ENCODE measurements at places on chromosomes 16 and 17. TPM values are rescaled to one million over a fixed set of nuclear protein-coding genes. Genes with fewer than 3 reads are reported as not detected.
A peak's percentile ranks its signal among the peaks of the same experiment; 100 is the strongest.

GRCh38 chr17:6592173-6592572 lies 35.8 kb upstream of the PITPNM3 start:
- no peak overlapping the region for H3K27ac ChIP-seq
- H3K27me3 ChIP-seq, result no peaks in the 10 kb centered on the region
- no peak for DNase-seq
- H3K36me3 ChIP-seq, result peaks cover 99% of the 10 kb centered on the region
- H3K4me3 ChIP-seq, result no peak overlapping the region
- peaks cover 11% of the 10 kb centered on the region for H3K4me1 ChIP-seq

GRCh38 chr17:48228720-48229119 lies 121.2 kb downstream of the SNX11 start:
- H3K27me3 ChIP-seq, result no peaks in the 10 kb centered on the region
- no peaks in the 10 kb centered on the region for H3K36me3 ChIP-seq
- H3K4me3 ChIP-seq, result no peak overlapping the region
- DNase-seq, result no peak

DNA sequence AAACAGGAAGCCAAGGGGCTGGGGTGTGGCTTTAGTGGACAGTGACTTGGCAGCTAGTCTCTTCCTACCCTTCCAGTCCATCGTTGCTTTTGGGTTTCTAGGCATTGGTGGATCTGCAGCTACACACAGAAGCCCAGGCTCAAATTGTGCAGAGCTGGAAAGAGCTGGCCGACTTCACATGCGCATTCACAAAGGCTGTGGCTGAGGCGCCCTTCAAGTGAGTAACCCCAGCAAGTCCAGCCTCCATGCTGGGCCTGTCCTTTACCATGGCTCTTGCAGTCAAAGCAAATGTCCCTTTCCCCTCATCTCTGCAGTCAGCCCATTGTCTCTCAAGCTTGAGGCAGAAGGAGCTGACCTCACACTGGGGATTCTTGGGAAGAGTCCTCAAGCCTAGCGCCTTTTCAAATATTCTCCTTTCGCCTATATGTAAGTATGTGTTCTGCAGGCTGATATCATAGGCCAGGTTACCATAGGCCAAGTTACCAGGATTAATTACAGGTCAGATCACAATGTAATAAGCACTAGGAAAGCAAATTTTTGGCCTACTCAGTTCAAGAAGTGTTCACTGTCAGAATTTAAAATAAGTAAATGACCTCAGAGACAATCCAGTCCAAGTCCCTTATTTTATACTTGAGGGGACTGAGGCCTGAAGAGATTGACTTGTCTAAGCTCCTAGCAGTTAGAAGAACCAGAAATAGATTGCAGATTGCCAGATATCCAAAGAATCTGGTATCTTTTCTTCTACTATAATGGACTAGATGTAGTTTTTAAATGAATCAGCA lies 6.5 kb downstream of the EME1 start:
- DNase-seq, result peak; percentile 36
- H3K27ac ChIP-seq, result no peak overlapping the region
- no peaks in the 10 kb centered on the region for H3K27me3 ChIP-seq
- peaks cover 46% of the 10 kb centered on the region for H3K36me3 ChIP-seq

DNA sequence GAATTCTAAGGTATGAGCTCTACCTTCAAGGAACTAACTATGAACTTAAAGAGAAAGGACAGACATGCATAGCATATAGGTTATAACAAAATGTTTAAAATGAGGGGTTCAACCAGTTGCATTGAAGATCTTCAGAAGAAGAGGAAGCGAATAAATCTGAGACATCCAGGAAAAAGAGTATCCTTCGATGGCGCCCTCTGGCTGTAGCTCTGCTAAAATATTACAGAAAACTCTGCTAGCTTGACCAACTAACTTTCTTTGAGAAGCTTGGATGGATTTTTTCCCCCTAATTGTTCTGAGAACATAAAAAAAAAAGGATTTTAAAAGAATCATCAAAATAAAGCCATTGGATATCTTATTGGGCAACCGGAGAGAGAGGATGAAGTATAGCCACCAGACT lies 659.9 kb upstream of the SOX9 start:
- H3K27ac ChIP-seq, result no peak overlapping the region
- no peak for DNase-seq

DNA sequence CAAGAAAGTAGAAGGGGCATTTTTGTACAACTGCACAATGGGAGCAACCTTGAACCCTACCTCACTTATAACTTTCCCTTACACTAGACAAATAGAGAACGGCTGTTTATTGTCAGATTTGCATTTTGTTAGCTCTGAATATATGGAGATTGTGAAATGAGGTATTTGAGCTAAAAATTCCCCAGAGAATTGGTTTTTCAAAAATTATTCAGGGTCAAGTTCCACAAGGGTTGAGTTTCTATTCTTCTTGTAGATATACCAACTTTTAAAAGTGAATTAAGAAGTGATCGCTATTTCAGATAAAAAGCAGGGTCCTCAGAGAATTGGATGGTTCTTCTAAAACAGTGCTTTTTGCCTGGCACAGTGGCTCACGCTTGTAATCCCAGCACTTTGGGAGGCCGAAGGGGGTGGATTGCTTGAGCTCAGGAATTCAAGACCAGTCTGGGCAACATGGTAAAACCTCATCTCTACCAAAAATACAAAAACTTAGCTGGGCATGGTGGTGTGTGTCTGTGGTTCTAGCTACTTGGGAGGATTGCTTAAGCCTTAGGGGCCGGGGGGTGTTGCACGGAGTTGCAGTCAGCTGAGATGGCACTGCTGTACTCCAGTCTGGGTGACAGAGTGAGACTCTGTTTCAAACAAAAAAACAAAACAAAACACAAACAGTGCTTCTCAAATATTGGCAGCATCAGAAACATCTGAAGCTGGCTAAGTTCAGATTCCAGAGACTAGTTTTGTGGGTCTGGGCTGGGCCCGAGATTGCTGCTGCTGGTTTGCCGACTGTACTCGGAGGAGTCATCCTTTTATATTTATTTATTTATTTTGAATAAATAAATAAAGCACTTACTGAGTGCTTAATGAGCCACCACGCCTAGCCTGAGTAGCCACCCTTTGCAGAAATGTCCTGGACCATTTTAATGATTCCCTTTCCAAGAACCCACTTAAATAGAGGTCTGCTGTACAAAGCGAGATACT lies 50.9 kb downstream of the PECAM1 start:
- peaks cover 92% of the 10 kb centered on the region for H3K36me3 ChIP-seq
- DNase-seq, result no peak
- H3K27ac ChIP-seq, result no peak overlapping the region
- peaks cover 100% of the 10 kb centered on the region for H3K4me1 ChIP-seq

GRCh38 chr16:48317614-48318315 lies 67.4 kb downstream of the SIAH1 start:
- peaks cover 44% of the 10 kb centered on the region for H3K4me1 ChIP-seq
- H3K27me3 ChIP-seq, result no peaks in the 10 kb centered on the region
- DNase-seq, result no peak
- H3K27ac ChIP-seq, result no peak overlapping the region
- H3K4me3 ChIP-seq, result no peak overlapping the region
- peaks cover 9% of the 10 kb centered on the region for H3K36me3 ChIP-seq

DNA sequence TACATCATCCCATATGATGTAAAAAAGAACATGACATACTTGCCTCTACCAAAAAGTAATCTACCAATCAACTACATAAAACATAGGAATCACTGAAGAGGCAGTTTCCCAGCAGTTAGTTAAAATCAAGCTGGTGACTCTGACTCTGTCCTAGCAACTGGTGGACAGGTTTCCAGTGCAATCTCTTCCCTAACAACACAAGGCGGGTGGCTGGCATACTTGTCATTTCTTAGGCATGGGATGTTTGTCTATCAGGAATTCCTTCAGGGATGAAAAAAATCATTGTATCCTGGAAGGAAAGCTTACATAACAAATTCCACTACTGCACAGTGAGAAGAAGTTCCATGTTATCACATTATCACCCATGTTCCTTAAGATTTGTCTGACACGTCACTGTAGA lies 50.9 kb downstream of the HELZ start:
- no peak overlapping the region for H3K27ac ChIP-seq
- H3K4me1 ChIP-seq, result no peaks in the 10 kb centered on the region
- no peak overlapping the region for H3K4me3 ChIP-seq
- DNase-seq, result no peak

DNA sequence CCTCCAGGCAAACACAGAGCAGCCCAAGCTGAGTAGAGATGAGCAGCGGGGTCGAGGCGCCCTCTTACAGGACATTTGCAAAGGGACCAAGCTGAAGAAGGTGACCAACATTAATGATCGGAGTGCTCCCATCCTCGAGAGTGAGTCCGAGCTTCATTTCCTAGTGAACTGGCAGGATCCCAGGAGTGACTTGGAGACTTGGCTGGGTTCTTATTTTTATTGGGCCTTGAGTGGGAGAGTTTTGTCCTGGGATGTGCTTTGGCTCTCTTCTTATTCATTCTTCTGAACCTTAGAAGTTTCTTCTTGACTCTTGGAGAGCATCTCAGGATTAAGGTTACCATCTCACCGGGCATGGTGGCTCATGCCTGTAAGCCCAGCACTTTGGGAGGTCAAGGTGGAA lies 27.2 kb upstream of the CDC6 start:
- no peaks in the 10 kb centered on the region for H3K27me3 ChIP-seq
- H3K27ac ChIP-seq, result no peak overlapping the region
- H3K4me1 ChIP-seq, result no peaks in the 10 kb centered on the region
- DNase-seq, result no peak

DNA sequence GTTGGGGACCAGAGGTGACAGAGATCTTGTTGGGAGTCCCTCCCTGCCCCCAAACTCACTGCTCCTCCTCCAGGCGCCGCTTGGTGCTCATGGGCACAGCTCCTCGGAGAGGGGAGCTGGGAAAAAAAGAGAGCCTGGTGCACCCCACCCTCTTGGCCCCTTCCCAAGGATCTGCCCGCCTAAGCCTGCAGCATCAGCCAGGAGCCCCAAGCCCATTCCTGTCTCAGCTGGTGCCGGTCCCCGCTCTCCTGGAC lies 400 bp downstream of the HCFC1R1 start:
- H3K27me3 ChIP-seq, result no peaks in the 10 kb centered on the region
- peak overlapping the region; percentile 97 for H3K27ac ChIP-seq
- peaks cover 27% of the 10 kb centered on the region for H3K36me3 ChIP-seq
- peaks cover 65% of the 10 kb centered on the region for H3K4me1 ChIP-seq
- peak overlapping the region; percentile 86 for H3K4me3 ChIP-seq

DNA sequence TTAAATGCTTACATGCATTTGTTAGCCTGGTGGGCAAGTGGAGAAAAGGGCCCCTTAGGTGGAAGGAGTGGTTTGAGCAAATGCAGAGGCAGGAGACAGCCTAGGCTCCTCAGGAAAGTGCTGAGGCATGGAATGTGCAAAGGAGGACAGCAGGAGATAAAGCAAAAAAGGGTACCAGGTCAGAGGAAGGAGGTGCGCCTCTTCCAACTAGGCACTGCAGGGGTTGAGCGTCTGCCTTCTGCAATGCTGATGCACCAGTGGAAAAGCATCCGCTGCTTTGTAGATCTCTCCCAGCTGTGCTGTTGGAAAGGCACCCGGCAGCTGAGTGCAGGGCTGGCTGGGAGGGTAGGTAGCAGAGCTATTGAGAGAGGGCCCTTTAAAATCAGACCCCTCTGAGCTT lies 287.0 kb upstream of the XYLT1 start:
- no peak overlapping the region for H3K4me3 ChIP-seq
- H3K36me3 ChIP-seq, result no peaks in the 10 kb centered on the region
- H3K27me3 ChIP-seq, result no peaks in the 10 kb centered on the region
- no peak for DNase-seq

- peaks cover 45% of the 10 kb centered on the region for H3K36me3 ChIP-seq
- H3K4me1 ChIP-seq, result peaks cover 28% of the 10 kb centered on the region
- no peaks in the 10 kb centered on the region for H3K27me3 ChIP-seq
These were observed 35.1 kb downstream of the DDX19A start for GRCh38 chr16:70381604-70382342.

- H3K27me3 ChIP-seq, result no peaks in the 10 kb centered on the region
- no peaks in the 10 kb centered on the region for H3K36me3 ChIP-seq
- H3K4me3 ChIP-seq, result peak overlapping the region; percentile 62
- peaks cover 30% of the 10 kb centered on the region for H3K4me1 ChIP-seq
These were observed 22.3 kb downstream of the NPTX1 start for GRCh38 chr17:80453998-80454556.

DNA sequence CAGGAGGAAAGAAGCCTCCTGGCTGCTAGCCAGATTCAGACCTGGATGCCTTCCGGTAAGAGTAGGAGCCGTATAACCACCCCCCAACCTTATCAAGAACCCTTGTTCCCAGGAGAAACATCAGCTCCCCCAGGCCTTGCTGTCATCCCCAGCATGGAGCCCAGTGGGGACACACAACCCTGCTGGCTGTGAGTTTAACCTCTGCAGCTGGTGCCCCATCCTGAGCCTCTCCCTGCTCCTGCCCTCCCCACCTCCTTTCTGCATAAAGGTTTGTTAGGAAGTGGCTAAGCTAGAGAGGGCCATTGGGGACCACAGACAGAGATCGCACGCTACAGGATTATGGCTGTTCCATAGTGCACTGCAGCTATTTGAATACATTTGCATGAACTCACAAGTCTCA lies 55.5 kb upstream of the RPL38 start:
- H3K4me3 ChIP-seq, result no peak overlapping the region
- DNase-seq, result no peak
- H3K4me1 ChIP-seq, result no peaks in the 10 kb centered on the region
- no peaks in the 10 kb centered on the region for H3K36me3 ChIP-seq

Gene CD300E
- total RNA-seq, result 20.1 TPM

Gene TRPV3
- total RNA-seq, result 1.2 TPM

Gene MLST8
- 30.4 TPM for total RNA-seq

Gene TPSB2
- total RNA-seq, result 1.1 TPM

Gene COQ7
- total RNA-seq, result 13.9 TPM
